ENCODE measurements at places on chromosomes 5 and 9.

GRCh38 chr9:124852829-124853531 lies at the start of gene WDR38:
Gene WDR38 (plus strand): TSS chr9:124853460. CDS start chr9:124853532, 72 bp downstream.
- DNase-seq = peak; percentile 86

GRCh38 chr9:127776924-127777289 lies 1.6 kb downstream of the SH2D3C start:
- DNase-seq = no peak

GRCh38 chr9:128142061-128142460 lies 7.2 kb upstream of the LCN2 start:
- no peak for DNase-seq

- peak; percentile 47 for DNase-seq
Measured at GRCh38 chr5:150286820-150287219, 2.8 kb downstream of the CAMK2A start.

All from GM12891 (cell line).